ENCODE measurements at places on chromosomes 1 and 21.

DNA sequence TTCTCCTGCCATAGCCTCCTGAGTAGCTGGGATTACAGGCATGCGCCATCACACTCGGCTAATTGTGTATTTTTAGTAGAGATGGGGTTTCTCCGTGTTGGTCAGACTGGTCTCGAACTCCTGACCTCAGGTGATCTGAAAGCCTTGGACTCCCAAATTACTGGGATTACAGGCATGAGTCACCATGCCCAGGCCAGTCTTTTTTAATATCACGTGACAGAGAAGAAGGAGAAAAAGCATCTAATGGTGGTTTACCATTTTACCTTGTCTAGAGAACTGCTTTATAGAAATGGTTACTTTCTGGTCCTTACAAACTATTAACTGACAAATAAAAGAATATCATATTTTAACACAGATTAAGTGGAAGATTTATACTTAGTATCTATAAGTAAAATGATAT lies 168.0 kb downstream of the PTPRC start:
- no peak for DNase-seq

- no peak for DNase-seq
These were observed 18.7 kb downstream of the CACNA1S start for GRCh38 chr1:201093561-201093960.

- DNase-seq: no peak
These were observed 138.1 kb upstream of the ADAMTS5 start for GRCh38 chr21:27104846-27105431.

DNA sequence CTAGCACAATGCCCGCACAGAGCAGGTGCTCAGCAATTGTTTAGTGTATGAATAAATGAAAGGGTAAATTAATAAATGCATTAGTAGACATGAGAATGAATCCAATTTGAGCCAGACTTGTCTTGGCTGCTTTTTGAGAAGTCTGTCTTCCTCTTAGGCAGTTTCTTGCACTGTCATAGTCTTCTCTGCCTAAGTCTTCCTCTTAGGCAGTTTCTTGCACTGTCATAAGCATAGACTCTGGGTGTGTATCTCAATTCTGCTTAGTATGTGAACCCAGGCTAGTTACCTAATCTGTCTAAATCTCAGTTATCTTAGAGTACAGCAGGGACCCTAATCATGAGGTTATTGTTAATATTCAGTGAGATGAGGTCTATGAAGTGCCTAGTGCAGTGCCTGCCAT lies 27.2 kb downstream of the NHLH2 start:
- no peak for DNase-seq

DNA sequence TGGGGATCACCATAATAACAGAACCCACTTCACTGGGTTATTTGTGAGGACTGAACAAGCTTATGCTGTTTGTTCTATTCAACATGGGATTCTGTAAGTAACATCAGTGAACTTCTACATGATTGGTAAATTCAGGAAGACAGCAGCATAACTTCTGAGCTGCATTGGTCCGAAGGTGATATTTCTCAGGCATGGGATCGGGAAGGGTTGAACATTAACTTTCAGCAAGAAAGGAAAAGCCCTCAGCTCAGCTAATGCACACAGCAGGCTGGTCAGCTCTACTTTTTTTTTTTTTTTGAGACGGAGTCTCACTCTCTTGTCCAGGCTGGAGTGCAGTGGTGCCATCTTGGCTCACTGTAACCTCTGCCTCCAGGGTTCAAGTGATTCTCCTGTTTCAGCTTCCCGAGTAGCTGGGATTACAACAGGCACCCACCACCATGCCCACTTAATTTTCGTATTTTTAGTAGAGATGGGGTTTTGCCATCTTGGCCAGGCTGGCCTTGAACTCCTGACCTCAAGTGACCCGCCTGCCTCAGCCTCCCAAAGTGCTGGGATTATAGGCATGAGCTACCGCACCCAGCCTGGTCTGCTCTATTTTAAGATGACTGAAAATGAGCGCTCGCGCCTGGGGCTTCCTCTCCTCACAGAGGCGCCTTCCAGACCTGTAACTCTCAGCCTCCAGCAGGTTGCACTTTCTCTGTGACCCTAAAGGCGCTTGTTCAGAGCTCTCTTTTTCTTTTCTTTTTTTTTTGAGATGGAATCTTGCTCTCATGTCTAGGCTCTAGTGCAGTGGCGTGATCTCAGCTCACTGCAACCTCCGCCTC lies 42.2 kb downstream of the ECE1 start:
- no peak for DNase-seq

DNA sequence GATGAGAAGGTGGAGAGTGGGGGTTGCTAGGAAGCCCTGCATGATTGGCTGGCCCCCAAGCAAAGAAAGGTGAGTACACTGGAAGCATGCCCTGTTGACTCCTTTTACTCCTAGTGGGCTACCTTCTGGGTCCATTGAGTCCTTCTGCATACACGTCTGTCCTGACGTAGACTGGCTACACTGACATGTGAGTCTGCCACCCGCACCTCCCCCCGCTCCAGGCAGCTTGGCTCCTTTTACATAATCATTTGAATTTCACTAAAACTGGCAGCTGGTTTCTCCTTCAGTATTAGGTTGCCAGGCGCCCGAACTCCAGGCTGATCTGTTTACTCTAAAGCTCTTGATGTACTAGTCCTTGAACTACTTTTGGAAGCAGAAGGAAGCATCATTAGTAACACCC lies 8.7 kb downstream of the MRPS21 start:
- DNase-seq: no peak

All from HFF-Myc (cell line).